Right lobe of liver (tissue), 6 donors: ENCODE measurements at places on chromosomes 3 and 15.

- no peak for DNase-seq
Observed at GRCh38 chr3:124257336-124257864, 265.5 kb upstream of the ROPN1 start.

- no peak for DNase-seq
Observed at GRCh38 chr15:70343961-70344621, 246.4 kb upstream of the TLE3 start.

- no peak for DNase-seq
Observed at GRCh38 chr3:26621176-26621575, 1.4 kb upstream of the LRRC3B start.

DNA sequence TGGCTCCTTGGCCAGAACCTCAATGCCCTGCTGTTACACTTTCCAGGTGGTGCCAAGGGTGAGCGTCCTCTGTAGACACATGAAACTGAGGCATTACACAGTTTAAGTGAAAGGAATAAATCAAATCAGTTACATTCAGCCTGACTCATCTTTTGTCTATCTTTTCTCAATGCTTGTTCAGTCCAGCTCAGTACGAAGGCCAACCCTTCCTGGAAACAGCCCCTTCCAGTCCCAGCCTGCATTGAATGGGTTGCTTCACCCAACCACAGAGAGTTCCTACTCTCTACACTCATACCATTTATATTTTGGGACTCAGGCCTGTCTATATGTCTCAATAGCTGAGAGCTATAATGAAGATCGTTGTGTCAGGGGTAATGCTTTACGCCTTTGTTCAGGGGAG lies 363.6 kb downstream of the RORA start:
- no peak for DNase-seq

GRCh38 chr15:74872702-74873035 lies 496 bp downstream of the SCAMP2 start:
- no peak for DNase-seq

- no peak for DNase-seq
Observed at GRCh38 chr15:28101983-28102441, 2.9 kb upstream of the OCA2 start.

DNA sequence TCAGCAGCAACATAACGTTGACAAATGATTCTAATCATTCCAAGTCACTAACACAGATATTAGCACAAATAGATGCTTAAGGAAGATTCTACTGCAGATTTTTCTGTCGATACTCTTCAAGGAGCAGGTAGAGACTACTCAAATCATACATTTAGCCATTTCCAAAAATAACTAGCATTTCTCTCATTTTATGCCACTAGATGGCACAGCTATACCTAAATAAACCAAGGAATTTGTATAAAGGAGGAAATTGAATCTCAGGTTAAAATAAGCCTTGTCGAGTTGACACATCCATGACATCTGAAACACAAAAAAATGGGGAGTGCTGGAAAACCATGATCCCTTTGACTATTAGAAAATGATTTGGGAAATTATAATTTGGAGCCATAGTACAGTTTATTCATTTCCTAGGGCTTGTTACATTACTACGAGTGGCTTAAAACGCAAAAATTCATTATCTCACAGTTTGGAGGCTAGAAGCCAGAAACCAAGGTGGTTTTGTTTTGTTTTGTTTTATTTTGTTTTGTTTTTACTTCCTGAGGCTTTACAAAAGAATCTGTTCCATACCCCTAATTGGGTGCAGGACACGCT lies 59.5 kb upstream of the STRIT1 start:
- no peak for DNase-seq

- no peak for DNase-seq
Observed at GRCh38 chr15:73023071-73023470, 29.2 kb upstream of the NEO1 start.

DNA sequence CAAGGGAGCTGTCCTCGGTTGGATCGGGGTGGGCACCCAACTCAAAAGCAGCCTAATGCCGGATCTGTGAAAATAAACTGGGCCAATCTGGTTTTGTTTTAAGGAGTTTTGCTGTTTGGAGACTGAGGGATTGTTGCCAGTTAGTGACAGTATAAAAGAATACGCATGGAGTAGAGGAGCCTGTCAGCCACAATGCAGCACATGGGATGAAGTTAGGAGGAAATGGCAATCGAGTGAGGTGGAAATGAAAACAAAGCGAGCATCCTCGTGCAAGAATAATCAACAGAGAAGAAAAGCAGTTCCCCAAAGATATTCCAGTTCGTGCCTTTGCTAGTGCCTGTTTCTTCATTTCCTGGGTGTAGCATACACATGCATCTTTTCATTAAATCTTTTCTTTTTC lies 108.4 kb upstream of the RORA start:
- DNase-seq: no peak

DNA sequence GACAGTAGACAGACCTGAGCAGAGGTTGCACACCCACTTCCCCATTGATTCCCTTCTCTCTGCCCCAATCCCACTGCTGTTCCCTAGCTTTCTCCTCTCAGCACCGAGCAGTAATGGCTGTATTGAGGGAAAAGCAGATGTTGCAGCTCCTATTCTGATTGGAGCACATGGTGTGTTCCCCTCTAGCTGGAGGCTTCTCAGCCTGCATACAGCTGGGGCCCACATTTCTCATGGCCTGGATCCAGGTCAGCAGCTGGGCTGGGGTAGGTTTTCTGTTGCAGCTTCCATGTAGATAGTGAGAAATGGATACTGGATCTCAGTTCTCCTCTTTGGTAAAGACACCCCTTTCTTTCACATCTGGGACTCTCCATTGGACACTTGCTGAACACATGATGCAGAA lies 50.1 kb downstream of the RYR3 start:
- DNase-seq: no peak

- no peak for DNase-seq
Observed at GRCh38 chr3:160213191-160213590, 12.0 kb upstream of the C3orf80 start.

GRCh38 chr3:108124337-108125152 lies 33.7 kb upstream of the CD47 start:
- no peak for DNase-seq

DNA sequence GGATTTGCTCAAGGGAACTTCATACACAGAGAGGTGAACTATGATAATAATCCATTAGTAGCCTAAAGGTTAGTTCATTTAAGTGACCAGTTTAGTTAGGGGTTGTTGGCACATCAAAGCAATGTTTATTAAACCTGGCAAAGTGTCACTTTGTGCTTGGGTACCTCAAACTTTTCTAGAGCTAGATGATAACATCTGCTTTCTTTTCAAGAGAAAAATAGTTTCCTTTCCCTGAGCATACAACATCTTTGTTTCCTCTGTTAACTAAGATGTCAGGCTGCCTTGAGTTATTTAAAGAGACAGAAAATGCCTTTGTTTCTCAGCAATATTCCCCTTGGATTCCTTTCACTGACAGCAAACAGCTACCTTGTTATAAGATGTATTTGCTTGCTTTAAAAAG lies 26.7 kb upstream of the SMAD3 start:
- no peak for DNase-seq

DNA sequence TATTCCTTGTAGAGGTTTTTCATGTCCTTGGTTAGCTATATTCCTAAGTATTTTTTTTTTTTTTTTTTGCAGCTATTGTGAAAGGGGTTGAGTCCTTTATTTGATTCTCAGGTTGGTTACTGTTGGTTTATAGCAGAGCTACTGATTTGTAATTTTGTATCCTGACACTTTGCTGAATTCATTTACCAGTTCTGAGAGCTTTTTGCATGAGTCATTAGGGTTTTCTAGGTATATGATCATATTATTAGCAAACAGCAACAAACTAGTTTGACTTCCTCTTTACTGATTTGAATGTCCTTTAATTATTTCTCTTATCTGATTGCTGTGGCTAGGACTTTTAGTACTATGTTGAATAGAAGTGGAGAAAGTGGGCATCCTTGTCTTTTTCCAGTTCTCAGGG lies 737.4 kb downstream of the ZNF385D start:
- DNase-seq: no peak

DNA sequence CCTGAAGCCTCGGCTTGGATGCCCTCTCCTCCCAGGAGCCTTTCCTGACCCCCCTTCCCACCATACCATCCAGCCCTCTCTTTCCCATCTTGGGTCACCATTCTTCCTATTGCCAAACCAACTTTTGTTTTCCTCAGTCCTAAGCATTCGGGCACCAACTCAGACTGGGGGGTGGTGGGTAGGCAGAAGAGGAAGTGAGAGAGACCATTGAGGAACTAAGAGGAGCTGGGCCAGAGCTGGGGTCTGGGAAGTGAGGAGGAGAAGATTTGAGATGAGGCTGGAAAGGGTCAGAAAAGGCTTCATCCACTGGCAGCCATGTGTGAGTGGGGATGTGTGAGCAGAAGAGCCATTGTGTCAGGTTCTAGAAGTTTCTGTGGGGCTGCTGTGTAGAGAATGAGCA lies 37.7 kb downstream of the TKT start:
- DNase-seq: no peak

DNA sequence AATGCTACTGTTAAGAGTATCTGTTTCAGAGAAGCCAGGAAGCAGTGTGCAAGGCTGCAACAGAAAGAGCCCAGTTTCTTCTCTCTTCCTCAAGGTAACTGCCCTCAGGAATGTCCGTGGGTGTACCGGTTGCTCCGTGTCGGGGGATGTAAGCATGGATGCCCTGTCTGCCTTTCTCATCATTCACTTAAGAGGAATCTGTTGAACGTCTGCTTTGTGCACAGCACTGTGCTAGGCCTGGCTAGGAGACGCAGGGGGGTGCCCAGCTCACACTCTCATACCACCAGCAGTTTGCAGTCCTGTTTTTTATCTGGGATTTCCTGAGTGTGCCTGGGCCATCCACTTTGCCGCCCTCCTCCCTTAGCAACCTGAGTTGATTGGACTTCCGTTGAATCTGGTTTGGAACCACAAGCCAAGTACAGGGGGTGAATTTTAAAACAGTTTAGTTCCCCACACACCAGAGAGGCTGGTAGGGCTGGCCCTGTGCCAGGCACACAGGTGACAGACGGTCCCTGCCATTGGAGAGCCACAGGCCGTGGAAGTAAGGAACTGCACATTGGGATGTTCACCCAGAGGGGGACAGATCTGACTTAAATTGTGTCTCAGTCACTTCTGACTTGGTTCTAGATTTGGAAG lies 11.2 kb downstream of the BOC start:
- DNase-seq: no peak

DNA sequence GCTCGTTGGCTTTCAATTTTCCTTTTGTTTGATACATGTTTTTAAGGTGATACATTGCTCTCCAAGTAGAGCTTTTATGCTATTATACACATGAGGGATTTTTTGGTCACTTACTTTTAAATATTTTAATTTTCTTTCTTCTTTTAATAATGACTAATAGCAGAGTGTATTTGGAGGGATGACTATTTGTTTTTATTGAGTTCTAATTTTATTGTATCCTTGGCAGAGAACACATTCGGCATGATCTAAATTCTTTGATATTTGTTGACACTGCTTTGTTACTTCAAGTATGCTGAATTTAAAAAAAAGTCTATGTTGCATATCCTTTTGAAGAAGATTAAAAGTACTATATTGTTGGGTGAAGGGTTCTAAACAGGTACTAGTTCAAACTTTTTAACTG lies 149.9 kb upstream of the PDZRN3 start:
- DNase-seq: no peak

DNA sequence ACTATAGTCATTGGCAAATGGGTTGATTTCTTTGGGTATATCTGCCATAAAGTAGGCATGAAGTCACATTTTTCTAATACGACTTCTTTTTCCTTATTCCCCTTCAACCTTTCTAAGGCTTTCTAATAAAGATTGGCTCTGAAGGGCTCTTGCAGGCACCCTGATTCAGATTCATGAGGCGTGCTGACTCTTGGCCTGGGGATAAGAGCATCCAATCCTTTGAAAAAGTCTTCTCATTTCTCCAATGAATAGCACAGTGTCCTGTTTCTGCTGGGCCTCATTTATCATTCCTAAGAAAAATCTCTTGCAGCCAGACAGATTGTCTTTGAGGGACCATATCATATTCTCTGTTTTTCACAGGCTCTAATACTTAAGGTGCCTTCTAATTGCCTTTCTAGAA lies 32.3 kb upstream of the BNIP2 start:
- DNase-seq: no peak

DNA sequence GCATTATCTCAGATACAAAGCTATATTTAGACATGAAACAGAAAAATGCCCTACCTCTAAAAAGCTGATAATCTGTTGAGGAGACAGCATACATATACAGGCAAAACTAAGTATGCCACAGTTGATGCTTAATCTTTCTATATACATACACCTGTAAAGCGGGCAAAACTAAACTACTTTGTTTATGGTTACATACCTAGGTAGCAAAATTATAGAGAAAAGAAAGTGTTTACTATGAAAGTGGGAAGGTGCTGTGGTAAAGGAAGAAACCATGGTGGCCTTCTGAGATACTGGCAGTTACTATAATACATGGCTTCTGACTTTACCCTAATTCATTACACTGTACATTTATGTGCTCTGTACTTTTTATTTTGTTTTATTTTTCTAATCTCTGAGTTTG lies 36.0 kb upstream of the NR1I2 start:
- no peak for DNase-seq

DNA sequence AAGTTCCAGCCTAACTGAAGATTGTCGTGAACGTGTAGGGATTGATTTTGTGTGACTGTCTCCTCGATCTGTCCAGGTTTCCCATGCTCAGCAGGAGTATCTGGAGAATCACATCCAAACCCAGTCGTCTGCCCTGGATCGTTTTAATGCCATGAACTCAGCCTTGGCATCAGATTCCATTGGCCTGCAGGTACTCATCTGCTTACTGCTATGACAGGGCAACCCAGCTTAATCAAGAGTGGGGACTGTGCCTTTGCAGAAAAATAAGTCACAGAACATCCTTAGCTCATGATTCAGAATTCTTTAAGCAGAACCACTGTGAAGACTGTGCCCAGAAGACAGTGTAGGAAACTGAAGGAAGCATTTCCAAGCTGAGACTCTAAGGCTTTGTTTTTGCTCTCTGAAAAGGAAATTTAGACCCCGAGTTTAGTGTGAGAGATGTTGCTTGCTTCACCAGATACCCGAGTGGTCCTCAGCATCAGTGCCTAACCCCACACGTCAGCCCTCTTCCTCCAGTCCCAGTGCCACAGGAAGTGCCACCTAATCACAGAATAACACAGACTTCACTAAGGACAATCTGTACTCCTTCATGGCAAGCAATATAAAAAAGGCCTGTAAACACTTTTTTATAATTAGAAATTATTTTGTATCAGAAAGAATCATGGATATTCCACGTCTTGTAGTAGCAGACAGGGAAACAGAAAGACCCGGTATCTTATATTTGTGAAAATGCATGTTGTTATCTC lies 34.2 kb downstream of the MYZAP start:
- DNase-seq: no peak

- peak; percentile 59 for DNase-seq
Observed at GRCh38 chr15:91988071-91988470, 134.6 kb downstream of the SLCO3A1 start.

DNA sequence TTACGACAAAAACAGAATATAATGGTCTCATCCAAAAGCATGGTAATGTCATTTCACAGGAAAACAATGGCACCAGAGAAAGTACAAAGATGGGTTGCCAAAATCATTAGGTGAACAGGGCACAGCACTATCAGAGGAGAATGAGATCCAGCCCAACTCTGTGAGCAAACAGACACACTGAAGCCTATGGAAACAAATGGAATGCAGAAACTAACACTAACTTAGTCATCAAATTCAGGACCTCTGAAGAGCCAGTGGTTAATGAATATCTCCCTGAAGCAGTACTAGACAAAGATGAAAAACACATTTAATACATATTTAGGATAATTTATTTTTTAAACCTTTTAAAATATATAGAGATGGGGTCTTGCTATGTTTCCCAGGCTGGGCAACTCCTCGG lies 14.6 kb upstream of the RPS17 start:
- no peak for DNase-seq

GRCh38 chr3:195101927-195102608 lies 168.9 kb downstream of the XXYLT1 start:
- peak; percentile 31 for DNase-seq
